ENCODE measurements at places on chromosomes 1 and 21.

DNA sequence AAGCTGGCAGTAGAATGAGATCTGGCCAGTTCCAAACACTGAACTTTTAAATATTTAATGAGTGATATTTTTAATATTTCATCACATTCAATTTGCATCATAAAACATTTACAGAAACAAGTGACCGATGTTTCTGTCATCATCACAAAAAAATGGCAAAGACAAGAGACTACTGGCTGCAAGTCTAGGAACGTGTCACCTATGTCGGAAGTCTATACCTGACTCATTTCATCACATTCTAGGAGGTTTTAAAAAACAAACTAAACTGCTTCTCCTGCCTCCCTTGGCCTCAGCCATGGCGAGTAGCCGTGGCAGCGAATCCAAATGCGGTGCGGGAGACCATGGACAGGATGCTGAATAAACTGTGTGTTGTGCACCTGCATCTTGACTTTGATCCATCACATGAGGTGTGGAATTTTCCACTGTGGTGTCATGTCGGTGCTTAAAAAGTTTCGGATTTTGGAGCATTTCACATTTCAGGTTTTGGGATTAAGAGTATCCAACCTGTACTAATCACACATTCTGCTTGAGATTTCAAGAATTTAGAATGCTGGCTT is 43.1 kb downstream of the CLSTN1 start:
- DNase-seq = no peak

DNA sequence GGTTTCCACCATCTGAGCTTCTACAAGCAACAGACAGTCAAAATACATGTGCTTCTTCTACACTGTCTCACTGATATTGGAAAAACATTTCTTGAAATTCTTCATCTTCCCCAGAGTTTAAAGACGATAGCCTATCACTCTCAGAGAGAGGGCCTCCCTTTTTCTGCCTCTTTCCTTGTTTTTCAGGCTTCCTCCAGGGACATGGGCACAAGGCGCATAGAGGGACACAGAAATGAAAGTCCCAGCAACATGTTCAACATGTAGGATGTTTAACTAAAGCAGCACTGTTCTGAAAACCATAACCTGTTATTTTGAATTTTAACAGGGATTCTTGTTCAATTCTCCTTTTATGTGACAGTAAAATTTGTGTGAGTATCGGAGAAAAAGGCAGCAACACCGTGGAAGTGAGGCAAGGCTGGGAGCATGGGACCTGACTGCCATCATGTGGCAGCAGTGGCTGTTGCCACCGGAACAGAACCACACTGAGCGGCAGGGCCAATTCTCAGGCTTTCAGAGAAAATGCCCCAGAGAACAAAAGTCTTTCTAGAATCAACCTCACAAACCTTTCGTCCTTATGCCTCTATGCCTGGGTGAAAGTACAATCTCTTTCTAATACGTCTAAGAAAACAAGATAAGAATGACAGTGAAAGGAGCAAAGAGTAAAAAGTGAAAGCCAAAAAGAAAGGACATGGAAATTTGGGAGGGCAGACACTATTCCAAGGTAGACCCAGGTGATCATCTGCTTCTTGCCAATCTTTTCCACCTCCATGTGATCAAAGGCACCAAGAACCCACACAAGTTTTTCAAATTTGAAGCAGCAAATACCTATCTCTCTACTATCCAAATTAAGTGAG is 54.5 kb downstream of the PCNX2 start:
- DNase-seq = no peak

DNA sequence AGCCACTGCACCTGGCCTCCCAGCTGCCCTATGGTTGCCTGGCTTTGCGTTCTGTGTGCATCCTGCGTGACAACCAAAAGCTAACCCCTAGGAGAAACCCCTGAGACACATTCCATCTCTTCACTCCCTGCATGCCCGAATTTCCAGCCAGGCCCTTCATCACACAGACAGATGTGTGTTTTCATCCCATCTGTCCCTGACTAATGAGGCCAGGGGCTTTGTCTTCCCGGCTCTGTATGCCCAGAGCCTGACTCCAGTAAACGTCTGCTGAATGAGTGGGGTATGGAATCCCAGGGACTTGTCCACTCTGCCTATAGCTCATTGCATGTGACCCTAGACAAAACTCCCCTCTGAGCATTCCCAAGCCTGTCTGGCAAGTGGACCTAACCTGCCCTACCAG is 9.6 kb downstream of the ESPN start:
- DNase-seq = no peak

DNA sequence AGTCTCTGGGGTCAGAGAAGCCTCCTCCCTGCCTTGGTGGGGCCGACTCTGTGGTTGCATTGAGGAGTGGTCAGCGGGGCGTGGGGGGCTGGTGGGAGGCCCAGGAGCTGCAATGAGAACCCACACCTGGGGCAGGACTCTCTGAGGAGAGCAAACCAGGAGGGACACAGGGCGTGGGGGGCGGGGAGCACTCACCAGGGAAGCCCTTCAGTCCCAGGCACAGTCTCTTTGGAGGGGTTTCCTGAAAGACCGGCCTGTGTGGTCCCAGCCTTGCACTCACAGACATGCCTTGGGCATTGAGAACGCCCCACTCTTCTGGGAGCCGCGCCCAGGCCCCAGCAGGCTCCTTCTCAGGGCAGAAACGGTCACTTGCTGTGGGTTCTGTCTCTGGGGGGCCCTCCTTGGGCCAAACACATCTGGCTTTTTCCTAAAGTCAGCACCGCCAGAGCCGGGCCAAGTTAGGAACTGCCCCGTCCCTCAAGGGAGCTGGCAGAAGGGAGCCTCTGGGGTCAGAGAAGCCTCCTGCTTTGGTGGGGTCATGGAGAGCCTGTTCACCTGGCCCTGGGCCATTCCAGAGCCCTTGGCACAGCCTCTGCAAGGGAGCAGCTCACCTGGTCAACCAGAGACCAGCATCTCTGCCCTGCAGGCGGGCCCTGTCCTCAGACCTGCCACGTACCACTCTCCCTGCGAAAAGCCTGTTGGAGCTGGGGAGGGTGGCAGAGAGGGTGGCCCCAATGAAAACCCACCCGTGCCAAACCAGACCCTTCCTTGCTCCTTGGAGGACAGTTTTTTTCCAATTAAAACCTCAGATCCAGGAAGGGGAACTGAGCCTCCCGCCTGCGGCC is 59.9 kb upstream of the TTC34 start:
- DNase-seq = no peak

DNA sequence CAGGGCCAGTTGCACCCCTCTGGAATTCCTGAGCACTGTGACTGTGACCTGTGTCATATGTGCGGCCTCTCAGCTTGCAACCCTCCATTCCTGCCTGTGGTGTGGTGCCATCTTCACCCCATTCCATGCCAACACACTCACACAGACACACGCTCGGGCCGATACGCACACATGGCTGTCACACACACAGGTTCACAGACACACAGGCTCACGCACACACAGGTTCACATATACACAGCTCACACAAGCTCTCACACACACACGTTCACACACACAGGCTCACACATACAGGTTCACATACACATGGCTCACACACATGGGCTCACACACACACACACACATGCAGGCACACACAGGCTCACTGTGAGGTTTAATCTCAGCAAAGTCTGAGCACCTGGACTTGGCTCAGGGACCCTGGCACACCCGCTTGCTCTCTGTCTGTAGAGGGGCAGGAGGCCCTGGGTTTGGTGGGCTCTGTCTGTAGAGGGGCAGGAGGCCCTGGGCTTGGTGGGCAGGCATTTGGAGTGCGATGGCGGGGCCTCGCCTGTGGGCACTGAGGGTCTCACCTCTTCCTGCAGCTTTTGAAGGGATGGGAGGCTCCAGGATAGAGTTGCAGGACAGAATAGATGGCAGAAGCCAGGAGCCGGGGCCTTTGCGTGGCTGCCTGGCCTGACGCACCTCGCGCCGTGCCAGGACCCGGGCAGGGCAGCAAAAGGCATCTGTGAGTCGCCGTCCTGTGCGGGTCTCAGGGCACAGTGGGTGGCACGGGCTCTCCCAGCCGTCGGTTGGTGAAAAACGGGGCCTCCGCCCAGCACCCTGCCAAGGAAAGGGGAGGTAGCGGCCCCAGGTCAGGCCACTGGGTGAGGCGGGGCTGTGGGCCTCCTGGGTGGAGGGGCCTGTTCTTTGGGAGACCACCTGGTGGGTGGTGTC is 17.1 kb downstream of the COL18A1 start:
- DNase-seq = no peak

GRCh38 chr1:14184454-14184853 is 414.0 kb upstream of the KAZN start:
- no peak for DNase-seq

DNA sequence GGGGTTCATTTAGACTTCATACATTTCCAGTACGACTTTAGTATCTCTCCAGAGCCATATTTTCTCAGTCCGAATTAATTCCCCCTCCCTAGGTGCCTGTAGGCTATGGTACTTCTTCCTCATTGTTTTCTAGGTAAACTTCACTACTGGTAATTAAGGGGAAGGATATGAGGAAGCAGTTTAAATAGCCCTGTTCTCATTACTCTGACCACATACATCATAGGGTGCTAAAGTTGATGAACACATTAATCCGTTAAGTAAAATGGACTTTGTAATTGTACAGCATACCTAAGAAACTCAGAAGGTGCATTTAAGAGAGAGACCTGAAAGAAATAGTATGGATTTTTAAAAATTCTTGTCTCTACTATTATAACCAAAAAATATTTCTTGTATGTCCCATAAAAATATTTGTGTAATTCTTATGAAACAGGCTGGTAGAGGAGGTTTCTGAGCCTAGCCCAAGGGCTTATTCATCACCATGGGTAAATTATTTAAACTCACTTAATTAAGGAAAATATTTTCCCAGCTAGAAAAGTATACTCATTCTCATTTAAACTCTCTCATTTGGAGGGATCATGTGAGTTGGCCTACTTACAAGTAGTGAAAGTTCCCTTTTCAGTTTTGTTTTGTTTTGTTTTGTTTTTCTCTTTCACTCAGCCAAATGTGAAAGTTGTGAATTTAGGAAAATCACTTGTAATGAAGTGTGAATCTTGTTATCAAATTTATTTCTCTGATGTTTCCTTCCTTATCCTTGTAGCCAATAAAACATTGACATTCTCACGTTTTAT is 2.0 kb downstream of the PRMT6 start:
- no peak for DNase-seq

GRCh38 chr1:109338091-109338490 is 31.3 kb upstream of the MYBPHL start:
- no peak for DNase-seq

DNA sequence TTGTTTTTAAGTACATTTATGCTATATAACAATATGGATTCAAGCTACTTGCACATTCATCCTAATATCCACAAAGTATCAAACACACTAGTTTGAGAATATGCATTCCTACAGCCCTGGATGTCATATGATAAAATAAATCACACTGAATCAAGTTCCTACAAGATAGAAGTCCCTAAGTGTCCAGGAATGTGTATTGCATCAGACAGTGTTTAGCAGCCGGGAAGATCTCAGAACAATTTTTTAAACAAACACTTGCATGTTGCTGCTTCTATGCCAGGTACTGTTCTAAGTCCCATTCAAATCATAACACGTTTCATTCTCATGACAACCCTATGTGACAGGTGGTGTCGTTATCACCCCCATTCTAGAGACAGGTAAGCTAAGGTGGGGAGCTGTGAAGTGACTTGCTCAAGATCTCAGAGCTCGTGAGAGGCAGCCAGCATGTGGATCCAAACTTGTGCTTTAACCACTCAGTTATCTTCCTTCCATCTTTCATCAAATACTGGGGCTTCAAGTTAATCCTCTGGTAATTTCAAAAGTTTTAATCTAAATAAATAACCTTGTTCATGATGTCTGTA is 68.3 kb upstream of the KIF26B start:
- no peak for DNase-seq

- no peak for DNase-seq
These were observed 29.8 kb downstream of the SUSD4 start for GRCh38 chr1:223334156-223334555.

DNA sequence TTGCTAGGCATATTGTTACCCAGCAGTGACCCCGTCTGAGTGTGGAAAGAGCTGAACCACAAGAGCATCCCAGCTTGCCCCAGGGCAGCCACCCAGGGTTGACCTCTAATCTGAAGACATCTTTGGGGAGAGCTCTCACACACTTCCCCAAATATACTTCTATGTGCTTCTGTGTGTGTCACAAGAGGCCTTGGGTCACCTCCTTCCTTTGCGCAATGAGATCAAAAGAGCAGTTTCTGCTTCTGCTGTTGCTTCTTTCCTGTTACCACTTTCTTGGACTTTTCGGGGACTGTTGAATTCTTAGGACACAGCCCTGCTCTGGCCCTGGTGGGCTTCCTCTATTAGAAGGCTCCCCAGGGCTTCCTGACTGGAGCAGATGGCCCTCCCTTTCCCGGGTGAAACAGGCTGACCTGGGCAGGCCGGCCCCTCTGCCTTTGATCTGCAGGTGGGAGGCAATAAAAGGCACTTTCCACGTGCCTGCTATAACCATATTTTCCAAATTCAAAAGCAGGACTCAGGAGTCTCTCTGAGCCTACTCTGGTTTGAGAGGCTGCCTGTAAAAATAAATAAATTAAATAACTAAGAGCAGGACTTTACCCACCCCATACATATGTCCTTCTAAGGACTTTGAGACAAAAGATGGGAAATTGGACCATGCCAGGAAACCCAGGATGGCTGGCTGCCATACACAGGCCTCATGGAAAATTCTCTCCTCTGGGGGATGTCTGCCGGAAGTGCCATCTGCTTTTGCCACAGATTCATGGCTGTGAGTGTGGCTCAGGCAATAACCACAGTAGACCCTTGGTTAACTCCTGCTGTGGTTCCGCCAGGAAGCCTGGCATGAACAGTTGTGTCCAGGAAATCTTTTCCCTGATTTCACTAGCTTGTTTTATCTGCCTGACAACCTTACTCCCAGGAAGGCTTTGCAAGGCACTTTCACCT is 28.3 kb upstream of the RCSD1 start:
- no peak for DNase-seq

- peak; percentile 78 for DNase-seq
These were observed 135.0 kb downstream of the TGFB2 start for GRCh38 chr1:218480137-218480536.

DNA sequence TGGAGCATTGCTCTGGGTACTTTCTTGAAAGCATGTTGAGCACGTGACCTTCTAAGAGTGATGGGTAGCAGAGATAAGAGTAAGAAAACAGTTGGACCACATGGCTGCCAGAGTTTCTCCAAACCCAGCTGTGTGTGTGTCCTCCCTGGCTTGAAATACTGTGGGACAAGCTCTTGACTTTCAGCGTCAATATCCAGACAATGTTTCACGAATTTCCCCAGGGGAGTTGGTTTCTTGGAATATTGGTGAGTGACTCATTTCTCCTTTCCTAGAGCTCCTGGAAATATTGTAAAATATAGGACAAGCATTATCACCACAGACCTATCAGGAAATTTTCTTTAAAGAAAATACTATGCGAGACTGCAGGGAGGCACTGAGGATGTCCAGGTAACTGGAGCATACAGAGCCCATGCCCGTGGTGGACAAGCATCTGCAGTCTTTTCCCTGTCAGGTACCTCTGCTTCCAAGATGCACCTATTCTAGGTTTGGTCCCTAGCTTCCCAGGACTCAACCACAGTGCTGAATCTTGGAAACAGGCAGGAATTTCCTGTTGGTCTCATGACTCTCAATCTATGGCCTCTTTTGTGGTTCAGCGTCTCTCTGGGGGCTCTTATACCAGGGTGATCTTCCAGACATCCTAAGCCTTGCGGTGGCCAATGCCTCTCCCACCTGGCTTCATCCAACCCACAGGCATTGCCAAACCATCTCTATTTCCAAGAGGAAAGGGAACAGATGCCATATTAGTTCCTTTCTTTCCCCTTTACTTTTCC is 67.4 kb downstream of the KCNJ6 start:
- DNase-seq = no peak

Data from NCI-H226 (cell line).